NCI-H446 treated with DMSO at 0.1 percent for 48 hours (cell line): ENCODE measurements at places on chromosomes 1 and 21.

DNA sequence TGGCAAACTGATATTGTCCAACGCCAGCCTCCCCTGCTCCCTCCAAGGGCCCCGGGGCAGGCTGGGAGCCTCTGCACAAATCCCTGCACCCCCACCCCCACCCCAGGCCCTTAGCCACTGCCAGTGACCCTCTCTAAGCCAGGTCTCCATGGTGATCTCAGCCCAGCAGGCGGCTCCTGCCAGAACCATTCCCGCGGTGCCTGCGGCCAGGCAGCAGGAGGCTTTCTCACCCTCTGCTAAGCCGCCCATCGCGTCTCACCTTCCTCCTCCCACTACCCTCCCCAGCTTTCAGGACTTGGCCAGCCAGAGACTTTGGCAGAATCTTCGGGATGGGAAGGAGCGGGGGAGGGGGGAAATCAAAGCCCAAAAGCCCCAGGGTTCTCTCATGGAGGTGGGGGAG, 46.8 kb upstream of the WASF2 start:
- peak; percentile 79 for DNase-seq

DNA sequence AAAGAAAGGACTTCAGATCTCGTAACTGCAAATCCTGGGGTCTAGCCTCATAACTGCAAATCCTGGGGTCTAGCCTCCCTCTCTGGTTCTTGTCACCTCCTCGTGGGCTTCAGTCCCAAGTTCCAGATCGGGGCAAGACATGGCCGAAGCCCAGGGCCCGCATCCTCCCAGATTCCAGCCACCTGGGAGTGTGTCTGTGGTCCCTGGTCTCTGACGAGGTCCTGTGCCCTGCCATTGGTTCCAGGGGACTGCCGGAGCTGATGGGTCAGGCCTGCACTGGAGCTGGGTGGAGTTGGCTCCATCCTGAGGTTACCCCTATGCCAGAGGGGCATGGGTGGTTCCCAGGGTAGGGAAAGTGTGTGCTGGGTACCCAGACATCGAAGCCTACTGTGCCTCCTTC, 17.7 kb upstream of the C1orf174 start:
- DNase-seq = no peak

DNA sequence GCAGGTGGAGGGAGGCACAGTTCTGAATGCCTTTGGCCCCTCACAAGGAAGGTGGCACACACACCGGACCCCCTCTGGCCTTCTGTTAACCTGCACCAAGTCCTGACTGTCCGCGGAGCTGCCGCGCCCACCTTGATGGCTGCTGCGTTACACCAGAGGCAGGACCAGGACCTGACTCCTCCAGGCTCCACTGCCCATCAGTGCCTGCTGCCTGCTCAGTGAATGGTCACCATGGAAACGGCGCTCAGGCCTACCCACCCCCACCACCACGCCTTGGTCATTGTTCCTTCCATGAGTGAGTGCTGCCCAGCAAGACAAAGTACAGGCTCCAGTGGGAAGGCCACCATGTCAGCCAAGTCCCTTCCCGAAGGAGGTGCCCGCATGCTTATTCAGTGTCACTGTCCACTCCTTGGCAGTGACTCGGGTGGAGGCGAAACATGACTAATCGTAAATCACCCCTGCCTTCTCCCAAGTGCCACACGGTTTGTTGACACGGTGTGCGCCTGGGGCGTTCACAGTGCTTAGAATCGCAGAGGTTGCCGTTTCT, 57.3 kb downstream of the SLC37A1 start:
- no peak for DNase-seq

DNA sequence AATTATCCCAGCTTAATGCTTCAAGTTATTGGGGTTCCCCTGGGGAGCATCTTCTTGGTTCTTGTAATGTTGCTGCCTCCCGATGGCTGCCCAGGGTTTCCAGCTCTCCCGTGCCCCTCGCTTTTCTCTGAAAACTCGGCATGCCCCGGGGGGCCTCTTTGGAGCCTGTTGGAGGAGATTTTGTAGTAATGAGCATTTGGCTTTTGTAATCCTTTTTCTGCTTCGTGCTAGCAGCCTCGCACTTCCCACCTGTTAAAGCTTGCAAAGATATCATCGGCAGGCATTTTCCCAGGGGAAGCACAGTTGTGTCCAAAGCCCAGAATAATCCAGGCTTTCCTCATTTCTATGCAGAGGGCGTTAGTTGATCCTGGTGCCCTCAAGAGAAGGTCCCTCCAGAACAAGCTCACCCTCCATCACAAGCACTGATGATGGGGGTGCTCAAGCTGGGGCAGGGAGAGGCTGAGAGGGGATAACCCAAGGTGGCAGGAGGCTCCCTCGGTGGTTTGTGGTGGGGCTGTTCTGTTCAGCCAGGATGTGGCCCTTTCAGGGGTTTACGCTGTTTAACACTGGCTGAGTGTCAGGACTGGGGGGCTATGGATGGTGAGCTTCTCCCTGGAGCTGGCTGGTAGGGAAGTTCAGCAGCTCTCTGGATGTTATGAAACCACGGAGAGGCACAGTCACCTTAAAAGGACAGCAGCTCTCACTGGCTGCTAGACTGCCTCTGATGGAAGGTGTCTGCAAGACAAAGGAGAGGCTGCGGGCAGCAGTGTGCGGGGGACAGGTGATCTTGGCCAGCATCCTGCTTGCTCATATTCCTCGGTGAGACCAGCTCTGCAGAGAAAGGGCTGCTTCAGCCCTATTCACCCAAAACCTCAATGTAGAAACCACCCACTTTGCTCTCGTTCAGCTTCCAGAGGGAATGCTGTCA, 477.1 kb upstream of the VAMP3 start:
- no peak for DNase-seq

- DNase-seq = no peak
Observed at GRCh38 chr21:38027901-38028498, 111.7 kb upstream of the KCNJ6 start.

- no peak for DNase-seq
Observed at GRCh38 chr1:161182214-161182613, 4.9 kb upstream of the B4GALT3 start.

- no peak for DNase-seq
Observed at GRCh38 chr1:113545626-113546025, 155.3 kb downstream of the MAGI3 start.

DNA sequence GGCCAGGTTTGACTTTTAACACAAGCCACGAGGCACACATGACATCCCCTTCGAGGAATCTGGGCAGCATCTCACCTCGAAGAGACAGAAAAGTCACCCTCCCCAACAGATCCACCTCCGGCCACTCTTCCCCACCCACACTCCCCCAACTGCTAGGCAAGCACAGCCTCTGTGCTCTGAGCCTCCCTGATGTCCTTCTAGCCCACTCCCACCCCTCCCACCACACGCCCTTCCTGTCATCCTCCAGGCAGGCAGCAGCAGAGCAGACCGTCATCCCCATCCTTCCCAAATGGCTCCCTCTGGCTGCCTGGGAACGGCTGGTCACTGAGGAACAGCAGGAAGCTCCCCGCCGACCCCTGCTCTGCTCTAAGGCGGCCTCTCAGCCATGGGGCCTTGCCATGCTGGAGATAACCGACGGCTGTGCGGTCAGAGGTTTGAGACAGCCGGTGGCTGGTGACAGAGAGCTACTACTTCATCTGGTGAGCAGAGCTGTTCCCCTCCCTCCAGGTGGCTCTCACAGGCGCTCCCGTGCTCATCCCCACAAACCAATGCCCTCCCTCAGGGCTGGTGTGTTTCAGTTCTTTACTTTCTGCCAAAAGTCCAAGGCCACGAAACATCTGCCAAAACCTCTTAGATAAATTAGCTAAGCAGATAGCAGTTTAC, 25.6 kb downstream of the NPHP4 start:
- no peak for DNase-seq

DNA sequence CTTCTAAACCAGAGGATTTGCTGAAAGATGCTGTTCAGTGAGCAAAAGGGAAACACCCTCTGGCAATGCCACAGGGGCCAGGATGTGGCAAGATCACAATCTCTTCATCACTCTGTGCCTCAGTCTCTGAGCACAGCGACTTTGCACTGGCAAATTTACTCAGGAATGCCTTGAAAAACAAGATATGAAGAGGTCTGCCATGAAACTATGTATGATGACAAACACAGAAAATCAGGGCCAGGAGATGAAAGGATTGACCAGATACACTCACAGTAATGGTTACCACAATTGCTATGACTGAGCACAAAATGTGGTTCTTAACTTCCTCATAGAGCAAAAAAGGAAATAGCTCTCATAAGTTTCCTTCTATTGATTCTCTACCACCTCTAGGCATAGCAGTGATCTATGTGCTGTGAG, 5.8 kb downstream of the TTC13 start:
- DNase-seq = no peak

GRCh38 chr1:243394601-243395464, 139.0 kb downstream of the SDCCAG8 start:
- peak; percentile 74 for DNase-seq

DNA sequence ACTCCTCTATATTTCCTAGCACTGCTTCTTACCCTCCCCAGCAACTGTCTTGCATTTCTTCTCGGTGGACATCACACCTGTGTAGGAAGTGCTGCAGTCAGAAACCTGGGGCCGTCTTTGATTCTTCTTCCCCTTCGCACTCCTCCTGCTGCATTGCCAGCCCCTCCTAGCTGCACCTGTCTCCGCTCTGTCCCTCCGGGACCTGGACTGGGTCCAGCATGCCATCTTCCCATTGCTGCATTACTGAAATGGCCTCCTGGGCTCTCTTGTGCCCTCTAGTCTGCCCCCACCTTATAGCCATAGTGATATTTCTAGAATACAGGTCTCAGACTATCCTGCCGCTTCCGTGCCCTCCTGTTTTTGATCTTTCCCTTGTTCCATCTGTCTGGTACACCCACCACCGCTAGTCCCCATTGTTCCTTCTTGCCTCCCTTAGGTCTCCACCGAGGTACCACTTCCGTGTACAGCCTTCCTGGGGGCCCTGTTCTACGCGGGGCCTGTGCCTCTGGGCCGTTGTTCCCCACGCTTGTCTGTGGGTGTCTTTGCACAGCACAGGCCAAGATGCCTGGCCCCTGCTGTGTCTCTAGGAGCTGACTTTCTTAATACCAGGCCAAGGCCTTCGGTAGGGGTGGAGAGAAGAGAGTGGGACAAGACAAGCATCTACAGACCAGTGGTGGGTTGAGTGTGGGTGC, 107.6 kb downstream of the GALNT2 start:
- DNase-seq = no peak

DNA sequence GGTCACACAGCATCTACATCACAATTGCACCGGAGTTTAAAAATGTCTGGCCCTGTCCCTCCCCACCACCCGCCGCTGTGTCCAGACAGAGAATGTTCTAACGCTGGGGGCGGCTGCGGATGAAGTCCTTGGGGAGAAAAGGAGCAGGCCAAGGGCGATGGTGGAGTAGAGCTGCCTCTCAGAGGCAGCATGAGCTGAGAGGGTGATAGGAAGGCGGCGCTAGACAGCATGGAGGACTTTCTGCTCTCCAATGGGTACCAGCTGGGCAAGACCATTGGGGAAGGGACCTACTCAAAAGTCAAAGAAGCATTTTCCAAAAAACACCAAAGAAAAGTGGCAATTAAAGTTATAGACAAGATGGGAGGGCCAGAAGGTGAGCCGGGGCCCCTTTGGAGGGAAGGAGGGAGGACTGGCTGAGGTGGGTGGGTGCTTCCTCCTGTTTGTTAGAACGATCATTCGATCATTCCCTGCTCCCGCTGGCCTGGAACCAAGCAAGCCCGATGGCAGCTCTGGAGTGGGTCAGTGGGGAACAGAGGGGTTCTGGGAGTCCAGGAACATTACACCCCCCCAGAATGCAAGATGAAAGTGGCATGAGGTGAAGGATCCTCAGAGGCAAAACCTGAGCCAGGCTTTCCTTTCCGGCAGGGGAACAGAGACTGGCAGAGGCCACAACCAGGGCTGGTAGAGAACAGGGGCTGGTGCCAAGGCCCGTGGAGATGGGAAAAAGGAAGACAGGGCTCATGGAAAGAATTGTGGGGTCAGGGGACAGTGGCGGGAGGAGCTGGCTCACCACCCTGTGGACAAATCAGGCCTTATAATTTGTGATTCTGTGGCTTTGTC, at the start of the genes FAM229A and TSSK3:
Gene FAM229A, minus strand, starts transcription at position 12 of the 840 bp plus-strand sequence. CDS start 394 bp downstream, outside the sequence.
Gene TSSK3, plus strand, starts transcription at position 66 of the 840 bp plus-strand sequence. Its CDS starts 163 bp downstream, at position 229.
- no peak for DNase-seq

DNA sequence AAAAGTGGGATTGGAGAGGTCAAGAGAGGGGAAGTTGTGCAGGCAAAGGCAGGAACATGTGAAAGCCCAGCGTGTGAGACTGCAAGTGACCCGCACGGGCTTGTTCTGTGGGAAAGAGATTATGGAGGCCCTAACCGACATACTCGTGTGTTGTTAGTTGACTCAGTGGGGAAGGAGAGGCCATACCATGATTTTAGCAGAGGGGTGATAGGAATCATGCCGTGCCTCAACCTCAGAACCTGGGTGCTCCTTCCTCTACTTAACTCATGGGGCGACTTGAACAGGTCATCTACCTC, 19.3 kb downstream of the PGLYRP3 start:
- DNase-seq = no peak

- DNase-seq = no peak
Observed at GRCh38 chr1:206524739-206525364, 17.5 kb downstream of the RASSF5 start.

- no peak for DNase-seq
Observed at GRCh38 chr1:31633117-31633516, 11.6 kb downstream of the PEF1 start.

DNA sequence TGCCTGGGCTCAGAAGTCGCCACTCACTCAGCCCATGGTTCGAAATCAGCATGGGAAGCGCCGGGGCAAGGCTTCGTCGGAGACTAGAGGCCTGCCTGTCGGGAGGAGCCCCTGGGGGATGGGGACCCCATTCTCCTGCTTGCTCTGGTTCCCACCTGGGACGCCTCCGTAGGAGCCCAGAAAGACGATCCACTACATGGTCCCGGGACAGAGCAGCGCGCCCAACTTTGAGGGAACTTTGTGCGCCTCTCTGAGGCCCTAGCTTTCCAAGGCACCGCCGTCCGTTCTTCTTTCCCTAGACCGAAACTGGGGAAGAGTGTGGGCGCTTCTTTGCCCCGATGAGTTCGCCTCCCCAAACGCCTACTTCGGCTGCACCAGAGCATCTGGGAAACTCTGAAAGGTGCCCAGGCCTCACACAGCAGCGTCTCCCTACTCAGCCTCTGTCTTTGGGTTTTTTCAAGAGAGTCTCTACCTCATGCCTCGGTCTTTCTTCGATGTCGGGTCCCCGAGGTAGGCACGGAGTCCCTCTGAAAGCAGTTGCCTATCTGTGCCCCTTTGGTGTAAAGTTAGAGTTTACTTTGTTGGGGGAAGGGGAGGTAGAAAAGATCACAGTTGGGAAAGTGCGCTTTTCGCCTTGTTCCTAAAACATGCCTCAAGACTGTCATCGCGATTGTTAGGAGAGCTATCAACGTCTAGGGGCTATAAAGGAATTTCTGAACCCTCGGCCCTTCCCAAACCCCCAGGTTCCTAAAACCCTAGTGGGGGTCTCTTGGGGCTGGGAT, 14.0 kb downstream of the NR5A2 start:
- DNase-seq = no peak

GRCh38 chr1:118945489-118945888, 42.7 kb downstream of the TBX15 start:
- peak; percentile 74 for DNase-seq

GRCh38 chr1:177944016-177944949, 25.6 kb downstream of the SEC16B start:
- no peak for DNase-seq

DNA sequence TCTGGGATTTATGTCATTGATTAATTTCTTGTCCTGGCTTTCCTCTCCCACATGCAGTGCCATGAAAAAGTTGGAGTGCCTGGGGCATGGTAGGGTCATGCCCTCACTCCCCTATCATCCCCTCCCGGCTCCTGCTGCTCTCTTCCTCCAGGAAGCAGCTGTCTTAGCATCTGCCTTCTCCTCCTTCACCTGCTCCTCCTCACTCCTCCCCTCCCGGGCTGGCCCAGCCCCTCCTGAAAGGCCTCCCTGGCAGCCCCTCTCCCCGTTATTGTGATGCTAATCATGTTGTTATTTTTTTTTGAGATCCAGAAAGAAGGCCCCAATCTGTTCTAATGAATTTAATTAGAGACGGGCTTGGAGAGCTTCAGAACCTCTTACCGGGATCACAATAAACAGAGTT, 36.3 kb upstream of the NFASC start:
- DNase-seq = no peak

- DNase-seq = no peak
Observed at GRCh38 chr1:30912913-30913652, 4.5 kb upstream of the SDC3 start.
